ENCODE measurements at places on chromosomes 4 and X. TPM values are rescaled to one million over a fixed set of nuclear protein-coding genes. Genes with fewer than 3 reads are reported as not detected.

- no peak for DNase-seq
Measured at GRCh38 chrX:12947545-12948235, 27.2 kb upstream of the TMSB4X start.

Gene CFAP99
- total RNA-seq = not detected

Gene RRH
- total RNA-seq = not detected

GRCh38 chr4:121307445-121308327 is 73.1 kb downstream of the QRFPR start:
- DNase-seq = no peak

- DNase-seq = no peak
Measured at GRCh38 chr4:10664408-10664807, 20.2 kb downstream of the CLNK start.

Gene ETDB
- not detected for total RNA-seq

Gene SPP1
- 14.2 TPM for total RNA-seq

DNA sequence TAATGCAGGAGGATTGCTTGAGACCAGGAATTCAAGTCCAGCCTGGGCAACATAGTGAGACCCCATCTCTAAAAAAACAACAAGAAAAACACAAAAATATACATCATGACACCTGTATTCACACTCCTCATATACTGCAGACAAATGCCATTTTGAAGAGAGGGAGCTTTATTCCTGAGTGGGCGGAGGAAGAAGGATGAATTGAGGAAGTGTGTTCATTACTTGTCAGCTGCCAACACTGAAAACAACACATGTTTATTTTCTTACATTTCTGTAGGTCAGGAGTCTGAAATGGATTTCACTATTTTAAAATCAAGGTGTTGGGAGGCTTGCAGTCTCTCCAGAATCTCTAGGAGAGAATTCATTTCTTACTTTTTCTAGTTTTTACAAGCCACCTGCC is 47.2 kb upstream of the CD99 start:
- no peak for DNase-seq

- DNase-seq = no peak
Measured at GRCh38 chr4:88706574-88706973, 8.9 kb upstream of the NAP1L5 start.

Gene SPON2
- total RNA-seq = 2.3 TPM

- no peak for DNase-seq
Measured at GRCh38 chr4:31089815-31090214, 369.6 kb downstream of the PCDH7 start.

- DNase-seq = no peak
Measured at GRCh38 chr4:114343015-114343414, 255.6 kb upstream of the UGT8 start.

DNA sequence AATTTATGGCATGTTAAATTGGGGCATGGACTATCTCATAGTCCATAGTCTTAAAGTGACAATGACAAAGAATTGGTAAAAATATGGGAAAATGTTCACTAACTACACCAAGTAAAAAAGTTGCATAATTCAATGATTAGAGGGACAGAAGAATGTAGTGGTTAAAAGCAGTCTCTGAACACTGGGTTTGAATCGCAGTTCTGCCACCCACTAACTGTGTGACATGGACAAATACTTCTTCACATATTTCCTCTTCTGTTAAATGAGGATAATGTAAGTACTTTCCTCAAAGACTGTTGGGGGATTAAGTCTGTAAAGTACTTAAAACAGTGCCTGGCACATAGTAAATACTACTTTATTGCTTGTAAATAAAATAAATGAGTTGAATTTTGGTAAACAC is 15.3 kb downstream of the COQ2 start:
- no peak for DNase-seq

DNA sequence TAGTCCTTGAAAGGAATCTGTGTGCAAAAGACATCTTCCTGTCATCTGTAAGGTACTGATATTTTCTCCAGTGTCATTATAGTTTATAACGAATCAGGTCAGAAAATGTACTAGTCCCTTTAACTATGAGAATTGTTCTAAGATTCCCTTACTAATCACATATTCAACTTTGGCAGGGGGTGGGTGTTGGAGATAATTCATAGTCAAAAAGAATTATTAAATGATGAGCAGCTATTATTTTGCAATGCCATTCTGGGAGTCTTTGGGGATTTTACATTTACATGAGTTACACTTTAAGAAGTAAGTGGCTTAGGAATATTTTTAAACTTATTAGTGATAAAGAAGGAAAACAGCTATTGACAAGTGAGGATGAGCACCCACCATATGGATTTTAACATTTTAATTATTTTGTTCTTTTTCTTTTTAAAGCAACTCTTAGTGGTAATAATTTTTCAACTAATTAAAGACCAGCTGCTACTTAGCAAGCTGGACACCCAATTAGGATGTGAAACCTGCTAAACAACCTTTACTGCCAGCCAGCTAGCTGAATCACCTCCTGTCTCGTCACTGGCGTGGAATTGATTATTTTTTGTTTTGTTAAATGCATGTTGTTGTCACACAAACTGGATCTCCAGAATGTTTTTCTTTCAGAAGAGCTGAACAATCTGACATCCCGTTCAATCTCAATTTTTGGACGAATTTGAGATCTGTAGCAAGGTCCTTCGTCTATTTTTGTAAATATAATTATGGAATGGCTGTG is 219.2 kb downstream of the ARAP2 start:
- DNase-seq = no peak

GRCh38 chr4:140091305-140091704 is 62.7 kb downstream of the MAML3 start:
- no peak for DNase-seq

DNA sequence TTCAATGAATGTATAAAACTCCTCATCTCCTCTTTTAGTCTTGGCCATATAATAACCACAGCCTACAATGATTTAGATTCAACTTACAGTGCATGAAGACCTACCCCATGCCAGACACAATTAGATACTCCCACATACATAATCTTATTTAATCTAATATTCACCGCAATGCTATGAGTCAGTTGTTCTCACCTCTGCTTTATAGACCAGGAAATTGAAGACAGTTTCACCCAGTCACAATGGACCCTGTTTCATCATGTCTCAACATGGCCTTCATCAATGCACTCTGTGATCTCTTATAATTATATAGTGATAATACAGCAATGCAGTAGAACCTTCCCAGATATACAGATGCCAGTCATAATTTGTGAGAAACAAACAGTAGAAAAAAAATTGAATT is 148.6 kb downstream of the PARM1 start:
- no peak for DNase-seq

DNA sequence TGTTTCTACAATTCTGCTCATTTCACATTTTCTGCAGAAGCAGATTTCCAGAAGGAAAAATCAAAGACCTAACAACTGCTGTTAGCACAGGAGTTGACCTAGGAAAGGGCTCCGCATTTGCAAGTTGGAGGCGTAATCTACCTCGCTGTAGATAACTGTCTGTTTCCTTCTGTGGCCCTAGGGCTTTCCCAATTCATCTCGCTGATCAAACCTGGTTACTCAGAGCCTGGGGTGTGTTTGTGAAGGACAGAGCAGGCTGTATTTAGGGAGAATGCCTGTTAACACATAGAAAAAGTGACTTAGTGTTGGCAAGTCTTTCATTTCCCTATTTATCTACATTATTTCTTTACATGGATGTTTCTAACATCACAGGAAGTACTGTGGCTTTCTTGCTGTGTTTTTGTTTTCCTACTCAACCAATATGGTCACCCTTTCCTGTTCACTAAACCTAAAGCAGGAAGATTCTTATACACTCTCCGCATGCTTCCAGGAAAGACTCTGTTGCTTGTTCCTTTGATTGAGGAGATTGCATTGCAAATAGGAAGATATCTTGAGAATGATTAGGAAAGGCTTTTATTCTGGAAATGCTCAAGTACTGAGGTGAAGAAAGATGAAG is 40.5 kb downstream of the AGA start:
- DNase-seq = no peak

- no peak for DNase-seq
Measured at GRCh38 chr4:87012265-87012953, 77.6 kb downstream of the AFF1 start.

Gene SPATA4
- total RNA-seq = not detected
